ENCODE measurements at places on chromosomes 7 and 10. TPM values are rescaled to one million over a fixed set of nuclear protein-coding genes. Genes with fewer than 3 reads are reported as not detected.

Gene MOGAT3
- total RNA-seq: not detected

Gene ARHGAP22
- total RNA-seq: 0.53 TPM

Gene NRCAM
- total RNA-seq: not detected

Gene EBF3
- not detected for total RNA-seq

Gene PLXDC2
- 0.38 TPM for total RNA-seq

Gene CYP3A4
- total RNA-seq: not detected

Gene KCP
- not detected for total RNA-seq

Gene NANOS1
- 0.71 TPM for total RNA-seq

Gene MBL2
- total RNA-seq: not detected

Gene CPEB3
- 0.82 TPM for total RNA-seq

Gene PRLHR
- not detected for total RNA-seq

Gene CTNNA3
- 0.18 TPM for total RNA-seq

Gene KCNIP2
- total RNA-seq: 0.58 TPM

Gene ICA1
- total RNA-seq: not detected

Gene ST7
- 14.7 TPM for total RNA-seq

Gene ASB10
- not detected for total RNA-seq

Gene SPDYE8
- total RNA-seq: 0.24 TPM

Gene LIPF
- not detected for total RNA-seq

Gene CD36
- total RNA-seq: not detected

Gene ARHGEF5
- total RNA-seq: 0.13 TPM

Gene LRRD1
- total RNA-seq: not detected
